ENCODE measurements at places on chromosomes 5 and 9.

- no peak for DNase-seq
These were observed 231.4 kb downstream of the PDE4D start for GRCh38 chr5:59661954-59662615.

DNA sequence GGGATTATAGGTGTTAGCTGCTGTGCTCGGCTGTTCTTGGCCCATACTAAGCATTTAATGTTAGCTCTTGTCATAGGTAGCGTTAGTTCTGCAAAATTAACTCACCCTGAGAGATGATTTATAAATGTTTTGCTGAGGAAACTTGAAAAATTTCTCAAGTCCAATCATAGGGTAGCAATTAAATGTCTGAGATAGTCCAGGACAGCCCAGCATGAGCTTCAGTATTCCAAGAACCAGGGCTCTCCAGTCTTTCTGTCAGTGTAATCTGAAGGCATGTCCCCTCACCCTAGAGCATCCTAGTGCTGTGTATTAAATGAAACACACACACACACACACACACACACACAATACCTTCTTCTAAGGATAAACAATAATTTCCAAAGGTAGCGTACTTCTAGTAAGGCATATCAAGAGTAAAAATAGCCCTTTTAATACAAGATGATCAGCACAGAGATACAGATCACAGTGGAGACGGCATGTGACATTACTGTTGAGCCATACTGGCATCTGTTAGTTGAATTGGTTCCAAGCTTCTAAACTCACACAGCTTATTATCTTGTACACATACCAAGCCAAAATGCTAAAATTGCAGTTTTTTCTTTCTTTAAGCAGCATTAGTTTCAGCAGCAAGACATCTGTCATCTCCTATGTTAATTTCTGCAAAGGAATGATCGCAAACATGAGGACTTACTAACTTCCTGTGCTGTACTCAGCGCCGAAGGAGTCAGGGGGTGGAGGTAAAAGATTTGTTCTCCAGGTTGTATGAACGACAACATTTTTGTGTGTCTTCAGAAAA, 46.3 kb upstream of the JMY start:
- DNase-seq: no peak

DNA sequence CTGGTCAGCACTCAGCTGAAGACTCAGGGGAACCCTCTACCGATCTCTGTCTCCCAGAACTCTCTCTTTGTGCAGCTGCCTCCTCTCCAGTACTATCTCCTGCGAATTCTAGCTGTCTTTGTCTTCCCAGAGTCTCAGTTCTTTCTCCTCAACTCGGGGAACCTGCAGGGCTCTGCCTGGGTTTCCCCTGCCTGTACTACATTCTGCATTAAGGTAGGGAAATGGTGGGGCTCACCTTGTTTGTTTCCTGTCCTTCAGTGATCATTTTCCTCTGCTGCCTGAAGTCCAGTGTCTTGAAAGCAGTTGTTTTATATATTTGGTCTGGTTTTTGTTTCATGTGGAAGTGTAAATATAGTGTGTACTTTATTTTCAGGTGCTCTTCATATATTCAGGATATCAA, 43.1 kb upstream of the IGFBPL1 start:
- no peak for DNase-seq

DNA sequence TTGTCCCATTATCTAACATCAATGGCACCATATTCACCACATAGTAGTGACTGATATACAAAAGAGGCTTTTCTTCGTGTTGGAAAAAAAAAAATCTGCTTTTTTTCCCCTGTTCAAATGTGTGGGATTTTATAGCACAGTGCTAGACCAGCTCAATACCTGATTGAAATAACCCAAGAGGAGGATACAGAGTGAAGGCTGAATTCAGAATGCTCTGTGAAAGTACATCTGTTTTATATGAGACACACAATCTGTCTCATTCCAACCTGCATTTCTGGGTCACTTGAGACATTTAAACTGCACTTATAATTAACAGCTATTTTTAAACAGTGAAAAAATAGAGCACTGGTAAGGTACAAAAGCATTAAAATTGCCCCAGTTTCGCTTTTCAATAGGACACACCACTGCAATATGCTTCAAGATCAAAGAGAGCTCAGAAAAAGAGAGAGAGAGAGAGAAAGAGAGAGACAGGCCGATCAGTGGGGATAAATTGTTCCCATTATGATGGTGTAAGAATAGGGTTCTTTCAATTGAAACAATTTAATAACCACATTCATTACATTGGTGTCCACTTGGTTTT, 179.3 kb downstream of the NR2F1-AS1 start:
- DNase-seq: no peak

DNA sequence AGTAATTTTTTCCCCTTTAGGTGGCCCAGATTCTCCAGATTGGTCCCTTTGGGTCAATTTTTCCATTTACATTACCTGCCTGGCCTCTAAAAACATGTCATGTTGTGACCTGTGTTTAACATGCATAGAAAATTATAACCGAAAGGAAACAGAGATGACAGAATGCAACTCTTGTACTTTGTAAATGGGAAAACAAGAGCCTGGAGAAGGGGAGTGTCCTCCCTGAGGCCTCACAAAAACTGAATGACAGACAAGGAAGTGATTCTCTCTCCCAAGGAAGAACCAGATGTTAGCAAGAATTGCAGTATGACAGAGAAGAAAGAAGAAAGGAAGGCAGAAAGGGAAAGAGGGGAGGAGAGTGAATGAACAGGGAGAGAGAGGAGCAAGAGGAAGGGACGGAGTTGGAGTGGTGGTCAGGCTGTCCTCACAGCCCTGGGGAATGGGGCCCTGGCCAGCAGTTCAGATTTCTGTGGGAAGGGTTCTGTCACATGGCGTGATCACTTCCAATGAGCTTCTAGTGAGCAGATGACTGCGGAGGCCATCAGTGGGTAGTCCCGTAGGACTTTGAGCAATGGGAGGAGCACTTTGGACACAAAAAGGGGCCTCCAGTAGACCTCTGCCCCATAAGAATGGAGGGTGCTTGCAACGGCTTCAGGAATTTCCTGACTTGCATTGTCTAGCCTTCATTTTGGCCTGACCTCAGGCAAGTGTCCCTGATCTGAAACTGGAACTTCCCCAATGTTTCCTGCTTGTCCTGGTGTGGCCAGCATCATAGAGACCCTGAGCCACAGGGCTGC, 31.6 kb downstream of the ABLIM3 start:
- DNase-seq: no peak

- DNase-seq: no peak
These were observed 220.0 kb downstream of the CACNA1B start for GRCh38 chr9:138097501-138097991.

DNA sequence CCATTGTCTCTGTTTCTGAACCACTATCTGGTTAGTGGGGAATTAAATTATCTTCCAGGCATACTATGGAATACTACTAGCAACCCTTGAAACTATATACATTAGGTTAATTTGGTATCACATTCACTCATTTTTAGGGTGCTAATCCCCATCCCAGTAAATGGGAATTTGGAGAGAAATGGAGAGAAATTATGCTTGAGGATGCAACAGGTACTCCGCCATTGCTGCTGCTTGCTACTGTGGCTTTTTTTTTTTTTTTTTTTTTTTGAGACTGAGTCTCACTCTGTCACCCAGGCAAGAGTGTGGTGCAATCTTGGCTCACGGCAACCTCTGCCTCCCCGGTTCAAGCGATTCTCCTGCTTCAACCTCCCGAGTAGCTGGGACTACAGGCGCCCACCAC, 66.1 kb downstream of the AK8 start:
- DNase-seq: no peak

DNA sequence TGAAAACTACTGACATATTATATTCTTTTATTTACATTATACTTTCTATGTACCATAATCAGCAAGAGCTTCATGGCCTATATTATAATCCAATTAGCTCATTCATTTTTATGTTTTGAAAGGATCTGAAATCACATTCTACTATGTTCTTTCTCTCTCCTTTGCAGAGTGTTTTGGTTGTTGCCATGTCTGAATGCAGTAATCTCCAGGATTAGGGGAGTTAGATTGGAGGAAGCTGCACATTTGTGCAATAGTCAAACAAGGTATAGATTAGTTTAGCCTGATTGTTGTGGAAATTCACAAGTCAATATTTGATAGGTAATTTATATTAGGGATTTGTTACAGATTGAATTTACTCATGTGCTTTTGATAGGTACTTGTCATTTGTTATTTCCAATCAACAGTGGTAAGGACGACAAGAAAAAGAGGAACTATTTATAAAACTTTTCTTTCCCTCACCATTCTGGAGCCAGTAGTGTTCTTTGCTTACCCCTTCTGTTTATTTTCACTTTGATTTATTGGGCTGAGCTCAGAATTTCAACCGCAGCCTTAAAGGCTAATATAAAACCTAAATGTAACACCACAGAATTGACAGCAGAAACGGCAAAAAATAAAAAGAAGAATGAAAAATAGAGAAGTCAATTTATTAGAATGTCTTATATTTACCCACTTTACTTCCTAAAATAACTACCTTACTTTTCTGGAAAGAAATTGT, 597.0 kb downstream of the CHSY3 start:
- DNase-seq: no peak

GRCh38 chr9:8680658-8681057, 881.1 kb upstream of the DMAC1 start:
- no peak for DNase-seq

DNA sequence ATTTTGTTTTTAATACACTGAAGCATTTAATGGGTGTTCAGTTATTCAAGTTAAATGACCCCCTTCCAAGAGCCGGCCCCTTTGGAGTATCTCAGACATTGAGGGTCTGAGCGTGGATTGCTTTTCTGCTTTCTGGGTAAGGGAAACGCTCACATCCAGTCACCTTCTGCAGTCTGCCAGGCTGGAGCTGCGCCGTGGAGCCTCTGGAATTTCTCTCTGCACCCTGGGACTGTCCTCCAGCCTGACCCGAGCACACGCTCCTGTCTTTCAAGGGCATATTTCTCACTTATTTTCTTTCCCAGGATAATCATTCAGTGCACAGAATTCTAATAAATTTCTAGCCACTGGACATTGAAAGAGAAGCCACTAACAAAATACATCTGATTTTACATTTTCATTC, 13.4 kb downstream of the FAM240B start:
- DNase-seq: no peak

DNA sequence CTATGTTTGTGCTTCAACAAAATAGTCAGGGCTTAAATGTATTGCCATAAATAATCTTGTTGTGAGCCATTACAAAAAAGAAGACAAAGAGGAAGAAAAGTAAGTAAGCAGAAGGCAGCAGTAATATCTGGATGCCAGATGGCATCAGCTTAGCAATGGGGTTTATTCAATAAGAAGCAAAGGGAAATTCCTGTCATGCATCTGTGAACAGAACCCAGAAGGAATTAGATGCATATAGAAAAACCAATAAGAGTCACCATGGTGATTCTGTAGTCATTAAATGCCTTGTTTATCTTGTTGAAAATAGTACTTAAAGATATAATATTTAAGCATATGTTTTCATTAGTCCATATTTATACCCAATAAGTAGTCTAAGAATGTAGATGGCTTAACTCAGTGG, 216.0 kb downstream of the ADAMTSL1 start:
- DNase-seq: no peak

- peak; percentile 48 for DNase-seq
These were observed at the start of gene SH3RF2 for GRCh38 chr5:145936401-145937131. SH3RF2 (plus strand) TSS chr5:145936578; CDS start chr5:145937929, 1,351 bp downstream.

DNA sequence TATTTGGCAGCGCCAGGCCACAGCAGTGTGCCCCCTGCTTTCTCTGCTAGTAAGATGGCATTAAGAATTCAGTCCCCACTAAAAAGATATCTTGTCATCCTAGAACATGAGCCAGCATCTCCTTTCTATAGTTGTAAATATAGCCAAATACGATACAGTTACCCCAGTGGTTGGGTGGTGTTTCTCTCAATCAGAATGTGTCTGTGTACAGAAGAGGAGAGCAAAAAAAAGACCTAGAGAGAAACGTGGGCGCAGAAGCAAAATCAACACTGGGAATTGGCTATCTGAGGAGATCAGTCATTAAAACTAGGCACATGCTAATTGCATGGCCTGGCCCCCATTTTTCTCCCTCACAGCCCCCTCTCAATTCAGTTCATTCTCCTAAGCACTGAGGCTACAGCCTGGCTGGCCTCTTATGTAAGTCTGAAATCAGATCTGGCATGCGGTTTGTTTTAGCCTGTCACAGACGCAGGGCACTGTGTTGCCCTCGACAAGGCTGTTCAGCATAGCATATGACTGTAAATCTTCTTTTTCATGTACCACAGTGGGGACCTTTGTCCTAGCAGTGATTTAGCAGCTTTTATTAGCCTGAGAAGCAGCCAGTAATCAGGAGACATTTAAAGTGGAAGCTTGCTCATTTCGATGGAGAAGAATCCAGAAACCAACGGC, 57.8 kb downstream of the RORB start:
- DNase-seq: no peak

DNA sequence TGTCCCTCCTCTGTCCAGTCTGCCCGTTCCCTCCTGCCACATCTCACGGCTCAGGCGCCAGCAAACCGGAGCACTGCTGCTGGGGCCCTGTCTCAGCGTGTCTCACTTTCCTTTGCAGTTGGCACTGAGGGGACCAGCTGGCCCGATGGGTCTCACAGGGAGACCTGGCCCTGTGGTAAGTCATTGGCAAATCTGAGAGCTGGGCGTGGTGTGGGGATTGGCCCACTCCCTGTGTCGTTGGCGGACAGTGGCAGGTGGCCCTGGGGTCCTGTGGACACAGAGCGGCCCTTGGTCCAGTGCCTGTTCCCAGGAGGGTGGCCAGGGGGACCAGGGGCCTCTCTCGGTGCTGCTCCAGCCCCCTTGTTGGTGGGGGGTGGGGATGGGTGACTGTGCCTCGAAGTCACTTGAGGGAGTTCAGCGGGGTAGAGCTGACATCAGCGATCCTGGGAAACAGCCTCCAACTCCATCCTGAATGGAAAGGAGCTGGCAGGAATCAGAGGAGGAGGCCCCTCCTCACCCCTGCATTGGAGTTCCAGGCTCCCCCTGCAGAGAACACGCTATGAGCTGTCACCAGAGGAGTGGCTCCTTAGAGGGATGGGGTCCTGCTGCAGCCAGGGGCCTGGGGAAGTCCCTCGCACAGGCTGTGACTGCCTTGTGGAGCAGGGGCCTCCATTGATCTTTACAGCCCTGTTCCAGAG, 111.0 kb downstream of the COL5A1 start:
- DNase-seq: no peak

- no peak for DNase-seq
These were observed 45.3 kb upstream of the TMC1 start for GRCh38 chr9:72476100-72476499.

DNA sequence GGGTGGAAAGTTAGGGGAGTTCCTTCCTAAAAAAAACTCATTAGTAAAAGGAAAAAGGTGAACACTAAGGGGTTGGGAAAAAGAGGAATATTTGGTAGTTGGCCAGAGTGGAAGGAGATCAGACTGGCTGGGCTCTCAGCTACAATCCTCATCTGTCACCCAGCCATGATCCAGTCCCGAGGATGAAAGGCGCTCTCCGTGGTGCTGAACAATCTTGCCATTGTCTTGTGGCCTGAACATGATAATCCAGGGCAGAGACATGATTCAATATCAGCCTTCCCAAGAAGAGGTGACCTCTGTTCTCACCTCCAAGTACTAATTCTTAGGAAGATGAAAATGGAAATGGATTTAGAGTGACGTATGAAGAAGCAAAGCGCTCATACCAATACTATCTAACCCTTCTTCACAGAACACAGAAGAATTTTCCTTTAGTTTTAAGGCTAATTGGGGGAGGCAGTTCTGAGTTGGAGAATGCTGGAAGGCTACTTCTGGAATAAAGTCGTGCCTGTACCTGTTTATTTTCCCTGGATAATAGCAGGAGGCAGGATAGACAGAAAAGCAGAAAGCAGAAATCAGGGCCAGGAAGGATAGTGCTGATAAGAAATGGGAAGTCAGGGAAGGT, 36.6 kb upstream of the MYORG start:
- peak; percentile 64 for DNase-seq

GRCh38 chr9:37622462-37622861, 28.3 kb upstream of the FRMPD1 start:
- DNase-seq: no peak

All from progenitor cell of endocrine pancreas (in vitro differentiated cells).